ENCODE measurements at places on chromosomes 7 and 10. TPM values are rescaled to one million over a fixed set of nuclear protein-coding genes. Genes with fewer than 3 reads are reported as not detected.

Gene TRIL
- 0.25 TPM for total RNA-seq

Gene ATOH7
- not detected for total RNA-seq

Gene LMBR1
- 59.7 TPM for total RNA-seq

Gene GPER1
- 3.0 TPM for total RNA-seq

Gene LEP
- total RNA-seq = 0.12 TPM

Gene ANKRD7
- 1.9 TPM for total RNA-seq

Gene SLC39A12
- total RNA-seq = under 0.01 TPM

Gene SKIDA1
- 1.1 TPM for total RNA-seq

Gene ANKMY2
- total RNA-seq = 39.0 TPM

Gene PVRIG
- not detected for total RNA-seq

Gene PMS2
- total RNA-seq = 17.9 TPM

Data from uterine smooth muscle cell (primary cell).